ENCODE measurements at places on chromosomes 7 and 10.

DNA sequence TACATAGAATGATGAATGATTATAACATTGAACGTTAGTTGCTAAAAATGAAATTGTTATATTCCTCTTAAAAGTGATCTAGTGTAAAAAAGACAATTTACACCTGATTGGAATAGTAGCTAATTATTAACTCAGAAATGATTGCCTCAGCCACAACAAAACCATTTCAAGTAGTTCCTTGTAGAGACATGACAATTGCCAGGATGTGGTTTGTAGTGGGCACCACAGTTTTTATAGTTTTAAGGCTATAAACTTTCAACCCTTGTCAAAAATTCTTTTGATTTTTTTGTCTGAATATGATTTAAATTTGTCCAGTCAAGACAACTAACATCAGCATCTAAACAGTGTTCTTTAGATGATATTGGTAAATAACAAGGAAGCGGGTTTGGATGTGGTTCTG is 145.2 kb downstream of the SUGCT start:
- no peak for DNase-seq

DNA sequence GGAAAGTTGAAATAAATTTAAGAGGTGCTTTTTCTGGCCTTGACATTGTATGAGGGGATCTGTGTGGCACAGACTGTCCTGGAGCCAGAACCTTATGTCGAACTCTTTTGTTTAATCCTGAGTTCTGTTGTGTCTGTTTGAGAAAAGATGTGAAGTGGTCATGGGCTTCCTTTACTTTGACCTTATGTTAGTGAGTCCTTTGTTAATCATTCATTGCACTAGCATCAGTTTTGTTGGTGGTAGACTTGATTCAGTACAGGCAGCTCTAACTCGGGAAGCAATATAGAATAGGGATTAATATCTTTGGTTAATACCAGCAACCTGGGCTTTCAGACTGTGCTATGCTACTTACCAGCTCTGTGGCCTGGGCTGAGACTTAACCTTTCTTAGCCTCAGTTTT is 123.9 kb upstream of the FZD1 start:
- no peak for DNase-seq

DNA sequence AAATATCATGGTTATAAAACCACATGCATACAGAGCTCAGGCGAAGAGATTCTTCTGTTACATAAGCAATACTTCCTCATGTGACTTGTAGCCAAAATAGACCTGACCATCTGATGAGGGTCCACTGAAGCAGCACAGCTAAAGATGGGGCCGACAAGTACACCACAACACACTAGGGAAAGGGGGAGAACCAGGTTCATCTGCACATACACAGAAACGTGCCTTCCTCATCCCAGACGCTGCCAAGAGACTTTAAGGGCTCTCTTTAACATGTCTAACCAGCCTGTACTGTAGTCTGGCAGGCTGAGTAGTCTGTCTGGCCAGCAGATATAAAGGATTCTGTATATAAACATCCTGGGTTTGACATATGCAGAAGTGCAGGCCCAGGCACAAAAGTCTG is 30.3 kb downstream of the ERCC6 start:
- DNase-seq: no peak

DNA sequence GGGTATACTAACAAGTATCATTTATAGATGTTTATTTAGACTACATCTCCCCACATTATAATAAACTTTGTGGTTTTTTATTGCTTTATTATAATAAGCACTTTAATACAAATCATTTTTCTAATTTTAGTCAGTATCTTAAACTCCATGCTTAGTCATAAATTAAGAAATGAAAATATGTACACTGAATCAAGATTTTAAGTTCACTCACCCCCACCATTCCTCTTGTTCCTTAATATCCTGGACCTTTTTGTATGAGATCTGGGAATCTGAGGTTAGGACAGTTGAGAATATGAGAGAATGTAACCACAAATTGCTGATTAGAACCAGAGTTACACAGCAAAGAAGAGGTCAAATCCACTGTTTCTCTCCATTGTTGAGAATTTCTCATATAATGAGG is 93.6 kb upstream of the WNT16 start:
- no peak for DNase-seq

DNA sequence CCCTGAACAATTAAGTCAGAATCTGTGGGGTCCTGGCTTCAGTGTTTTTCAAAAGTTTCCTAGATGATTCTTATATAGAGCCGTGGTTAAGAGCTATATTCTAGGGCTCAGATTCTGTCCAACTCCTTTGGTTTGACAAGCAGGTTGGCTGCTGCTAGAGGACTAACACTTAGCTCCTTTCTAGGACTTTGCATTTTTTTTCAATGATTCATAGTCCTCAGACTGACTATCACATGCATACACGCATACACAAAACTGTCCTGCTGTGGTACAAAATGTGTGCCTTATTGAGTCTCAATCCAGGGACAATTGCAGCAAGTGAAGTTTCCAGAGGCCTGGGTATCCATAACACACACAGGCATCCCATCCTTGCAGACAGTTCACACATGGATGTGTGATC is 392.0 kb downstream of the NRG3 start:
- DNase-seq: no peak

- DNase-seq: no peak
Measured at GRCh38 chr10:72952642-72953158, 1.9 kb downstream of the PLA2G12B start.

DNA sequence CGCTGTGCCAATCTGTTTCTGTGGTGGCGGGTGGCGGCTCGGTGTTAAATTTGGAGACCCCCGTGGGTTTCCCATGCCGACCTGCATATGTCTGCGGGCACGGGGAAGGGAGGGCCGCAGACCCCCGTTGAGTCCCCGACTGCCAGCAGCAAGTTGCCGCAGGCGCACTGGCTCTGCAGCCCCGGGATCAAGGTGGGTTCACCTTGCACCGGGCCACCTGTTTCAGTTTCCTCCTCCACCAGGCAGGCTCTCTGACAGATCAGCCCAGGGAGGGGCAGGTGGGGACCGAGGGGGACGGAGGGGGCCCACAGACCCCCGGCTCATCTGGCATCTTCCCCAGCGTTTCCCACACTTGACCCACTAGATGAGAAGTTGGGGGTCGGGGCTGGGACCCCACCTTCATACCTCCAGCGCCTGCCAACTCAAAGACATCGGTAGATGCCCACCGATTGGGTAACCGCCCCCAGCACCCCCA is 95.9 kb downstream of the CUX1 start:
- DNase-seq: no peak

DNA sequence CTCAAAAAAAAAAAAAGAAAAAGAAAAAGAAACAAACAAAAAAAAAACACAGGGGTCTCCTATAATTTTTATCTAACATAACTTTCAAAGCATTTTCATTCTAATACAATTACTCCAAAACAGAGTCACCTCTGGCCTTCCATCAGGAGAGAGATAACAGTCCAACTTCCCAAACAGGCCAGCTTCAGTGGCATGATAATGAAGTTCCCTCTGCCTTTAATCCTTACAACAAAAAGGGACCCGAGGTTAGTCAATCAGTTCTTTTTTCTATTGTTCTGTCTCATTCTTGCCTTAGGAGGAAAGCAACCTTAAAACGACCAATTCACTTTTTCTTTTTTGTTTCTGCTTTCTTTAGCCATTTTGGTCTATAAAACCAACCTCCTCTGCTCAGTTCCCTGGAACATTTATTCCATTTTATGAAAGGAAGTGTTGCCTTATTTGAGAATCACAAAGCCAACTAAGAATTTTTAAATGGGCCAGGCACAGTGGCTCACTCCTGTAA is 16.5 kb upstream of the FXYD4 start:
- DNase-seq: no peak

- DNase-seq: no peak
Measured at GRCh38 chr10:75884808-75885207, 453.4 kb downstream of the LRMDA start.

- DNase-seq: no peak
Measured at GRCh38 chr10:33094263-33095051, 136.4 kb upstream of the ITGB1 start.

GRCh38 chr10:78381107-78381506 is 347.4 kb downstream of the RPS24 start:
- no peak for DNase-seq

GRCh38 chr10:91779011-91779605 is 19.1 kb upstream of the TNKS2 start:
- no peak for DNase-seq

DNA sequence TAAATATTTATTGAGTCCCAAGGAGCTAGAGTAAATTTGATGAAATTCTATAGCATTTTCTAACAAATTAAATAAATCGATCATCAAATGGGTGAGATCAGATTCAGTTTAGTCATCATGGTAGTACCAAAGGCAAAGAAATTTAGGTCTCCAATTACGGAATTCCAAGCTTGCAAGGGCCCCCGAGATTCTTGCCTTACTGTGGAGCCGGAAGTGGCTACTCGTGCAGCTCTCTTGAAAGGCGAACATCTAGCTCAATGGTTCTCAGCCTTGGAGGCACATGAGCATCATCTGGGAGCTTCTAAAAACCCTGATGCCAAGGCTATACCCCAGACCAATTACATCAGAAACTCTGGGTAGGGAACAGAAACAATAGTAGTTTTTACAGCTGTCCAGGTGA is 117.9 kb upstream of the PRR15 start:
- no peak for DNase-seq

GRCh38 chr7:83976302-83976701 is 218.3 kb downstream of the SEMA3A start:
- DNase-seq: no peak

DNA sequence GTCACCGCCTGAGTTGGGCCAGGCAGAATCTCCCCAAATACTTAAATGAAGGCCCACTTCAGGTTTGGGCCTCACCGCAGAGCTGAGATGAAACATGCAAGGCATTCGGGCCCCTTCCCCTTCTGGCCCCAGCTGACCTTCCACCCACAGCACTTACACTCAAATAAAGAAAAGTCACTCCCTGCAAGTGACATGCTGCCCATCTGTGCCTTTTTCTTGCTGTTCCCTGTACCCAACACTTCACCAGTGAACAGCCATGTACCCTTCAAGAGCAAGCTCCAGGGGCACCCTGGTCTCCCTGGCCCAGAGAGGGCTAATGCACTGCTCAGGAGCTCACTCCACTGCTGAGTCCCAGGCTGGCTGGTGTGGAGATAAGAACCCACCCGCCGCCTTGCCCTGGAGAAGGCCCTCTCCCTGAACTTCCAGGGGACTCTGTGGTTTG is 40.7 kb downstream of the ZCCHC24 start:
- no peak for DNase-seq

DNA sequence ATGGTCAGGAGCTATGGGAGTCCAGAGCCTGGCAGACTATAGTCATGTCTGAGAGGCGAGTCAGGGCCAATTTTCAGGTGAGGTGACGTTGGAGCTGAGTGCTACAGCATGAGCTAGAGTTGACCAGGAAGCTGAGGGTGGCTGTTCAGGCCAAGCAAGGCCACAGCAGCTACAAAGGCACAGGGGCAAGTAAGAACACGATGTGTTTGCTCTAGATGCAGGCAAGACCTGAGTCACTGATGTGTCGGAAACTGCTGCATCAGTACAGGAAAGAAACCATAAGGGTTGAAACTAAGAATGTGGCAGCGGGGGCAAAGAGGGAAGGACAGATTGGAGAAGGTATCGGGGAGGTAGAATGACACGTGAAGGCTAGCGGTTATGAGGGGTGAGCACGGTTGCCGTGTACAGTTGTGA is 11.8 kb upstream of the RRP12 start:
- DNase-seq: no peak
